Thyroid gland (tissue), 4 donors: ENCODE measurements at places on chromosomes 1 and 21. TPM values are rescaled to one million over a fixed set of nuclear protein-coding genes. Genes with fewer than 3 reads are reported as not detected.

The S100A7 gene
- total RNA-seq: not detected

The CCSAP gene
- 3.2 TPM for total RNA-seq

The MIXL1 gene
- not detected for total RNA-seq

The BEND5 gene
- 15.7 TPM for total RNA-seq

The PROX1 gene
- 51.3 TPM for total RNA-seq

The MIB2 gene
- 96.1 TPM for total RNA-seq

The UBASH3A gene
- total RNA-seq: not detected

The FAM72C gene
- total RNA-seq: not detected

The PRXL2B gene
- 16.4 TPM for total RNA-seq

The FCRL2 gene
- total RNA-seq: not detected

The SLAMF1 gene
- 0.33 TPM for total RNA-seq

The FAM151A gene
- not detected for total RNA-seq

The STUM gene
- total RNA-seq: 0.29 TPM

The BATF3 gene
- 1.6 TPM for total RNA-seq

The CD1B gene
- total RNA-seq: 0.22 TPM

The TCP10L gene
- 0.29 TPM for total RNA-seq

The ADAMTS4 gene
- total RNA-seq: 4.6 TPM

The ZNF695 gene
- total RNA-seq: 0.11 TPM

The SPAG17 gene
- total RNA-seq: 4.8 TPM

The PIGC gene
- 20.7 TPM for total RNA-seq

The LYPD8 gene
- total RNA-seq: not detected

The VHLL gene
- total RNA-seq: not detected

The TCHHL1 gene
- total RNA-seq: not detected

The CTNNBIP1 gene
- 69.9 TPM for total RNA-seq

The PADI3 gene
- not detected for total RNA-seq

The C4BPB gene
- not detected for total RNA-seq
